ENCODE measurements at places on chromosomes 7 and 10.

- DNase-seq: no peak
These were observed 129.4 kb downstream of the SLC16A9 start for GRCh38 chr10:59580026-59580863.

GRCh38 chr7:95317546-95317945, 6.8 kb downstream of the PON1 start:
- no peak for DNase-seq

GRCh38 chr10:129754211-129755050, 209.6 kb downstream of the EBF3 start:
- no peak for DNase-seq

DNA sequence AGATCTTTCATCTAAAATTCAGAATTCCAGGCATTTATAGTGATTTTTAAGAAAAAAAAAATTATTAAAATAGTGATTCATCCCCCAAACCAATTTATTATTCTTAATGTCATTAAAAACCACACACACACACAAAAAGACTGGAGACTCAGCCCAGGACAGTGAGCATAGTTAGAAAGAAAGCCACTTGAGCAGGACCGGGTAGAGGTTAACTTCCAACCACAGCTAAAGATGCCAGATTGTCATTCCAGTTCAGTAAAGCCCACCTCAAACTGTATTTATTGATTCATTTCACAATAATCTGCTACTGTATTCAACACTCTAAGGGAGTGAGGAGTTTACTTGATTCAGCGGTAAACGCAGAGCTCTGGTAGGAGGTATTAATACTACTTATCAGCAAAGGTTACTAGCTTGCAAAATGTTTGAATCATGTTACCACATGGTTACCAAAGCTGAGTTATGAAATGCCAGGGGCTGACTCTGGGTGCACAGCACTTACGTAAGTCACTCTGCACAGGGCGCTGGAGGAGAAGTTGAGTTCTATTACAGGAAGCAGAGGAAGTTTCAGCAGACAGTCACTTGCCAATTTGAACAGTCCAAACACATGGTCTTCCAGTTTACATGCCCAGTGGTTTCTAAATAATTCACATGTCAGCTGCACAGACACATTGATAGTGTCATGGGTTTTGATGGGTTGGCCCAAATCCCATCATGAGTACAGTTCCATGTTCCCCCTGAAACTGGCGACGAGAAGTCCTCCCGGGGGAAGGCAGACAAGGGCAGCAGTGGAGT, 64.6 kb downstream of the KLF6 start:
- DNase-seq: no peak

DNA sequence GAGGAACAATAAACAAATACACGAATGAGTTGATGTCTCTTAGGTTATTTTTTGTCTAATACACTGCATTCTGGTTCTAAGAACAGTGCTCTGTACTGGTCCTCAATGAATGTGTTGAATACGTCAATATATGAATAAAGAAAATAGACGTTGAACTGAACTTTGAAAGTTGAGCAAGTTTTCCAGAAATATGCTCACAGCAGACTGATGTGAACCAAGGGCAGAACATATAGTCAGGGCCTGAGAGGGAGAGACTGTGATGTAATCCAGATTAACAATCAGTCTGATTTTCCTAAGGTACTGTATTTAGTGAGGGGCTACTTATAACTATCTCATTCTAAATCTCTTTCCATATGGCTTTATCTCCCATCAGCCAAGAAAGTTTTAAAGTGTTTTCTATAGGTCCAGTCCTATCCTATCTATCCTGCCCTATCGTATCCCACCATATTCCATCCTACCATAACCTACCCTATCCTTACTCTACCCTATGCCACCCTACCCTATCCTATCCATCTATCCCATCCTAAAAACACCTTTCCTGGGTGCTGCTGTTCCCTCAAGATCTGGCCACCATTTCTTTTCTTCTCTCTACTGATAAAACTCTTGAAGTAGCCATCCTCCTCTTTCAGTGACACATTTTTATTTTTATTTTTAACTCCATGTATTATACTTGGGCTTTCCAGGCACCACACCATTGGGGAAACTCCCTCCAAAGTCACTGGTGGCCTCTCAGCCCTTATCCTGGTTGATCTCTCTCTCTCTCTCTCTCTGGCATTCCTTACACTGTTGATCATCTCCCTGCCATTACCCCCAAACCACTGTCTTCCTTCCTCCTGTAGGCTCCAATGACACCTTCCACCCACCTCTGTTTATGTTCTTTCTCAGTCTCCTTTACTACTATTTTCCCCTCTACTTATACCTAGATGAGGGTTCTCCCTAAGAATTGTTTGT, 212.3 kb upstream of the SLC26A5 start:
- DNase-seq: no peak

DNA sequence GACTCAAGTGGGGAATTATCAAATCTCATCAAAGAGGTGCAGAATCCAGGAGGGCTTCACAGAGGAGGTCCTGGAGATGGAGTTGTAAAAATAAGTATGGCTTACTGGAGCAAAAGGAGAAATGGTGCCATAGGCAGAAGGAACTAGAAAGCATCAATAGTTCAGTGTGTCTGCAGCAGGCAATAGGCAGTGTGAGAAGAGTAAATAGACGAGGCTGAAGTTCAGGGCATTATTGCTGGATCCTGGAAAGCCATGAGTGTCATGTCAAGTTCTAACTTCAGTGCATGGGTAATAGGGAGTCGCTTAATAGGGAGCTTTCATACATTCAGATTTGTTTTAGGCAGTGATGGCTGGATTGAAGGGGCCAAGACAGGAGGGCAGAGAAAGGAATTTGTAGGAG, 39.3 kb downstream of the CYP26A1 start:
- DNase-seq: no peak

DNA sequence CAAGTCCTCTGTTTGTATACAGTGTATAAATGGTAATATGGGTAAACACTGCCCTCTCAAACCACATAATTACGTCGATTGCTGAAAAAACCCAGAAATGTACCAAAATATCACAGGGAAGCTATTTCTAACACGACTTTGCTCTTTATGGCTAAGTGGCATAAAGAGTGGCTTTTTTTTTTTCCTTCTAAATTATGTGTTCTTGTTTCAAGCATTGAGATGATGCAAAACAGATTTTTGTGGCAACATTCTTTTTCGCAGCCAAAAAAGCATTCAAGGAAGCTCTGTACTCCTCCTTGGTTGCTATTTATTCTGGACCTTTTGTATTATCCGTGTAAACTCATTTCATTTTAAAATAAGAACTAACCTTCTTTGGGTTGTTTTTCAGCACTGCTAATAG, 138.9 kb downstream of the VTI1A start:
- DNase-seq: no peak

GRCh38 chr10:33129141-33129995, 171.3 kb upstream of the ITGB1 start:
- no peak for DNase-seq

GRCh38 chr10:37095792-37096573, 29.4 kb upstream of the ANKRD30A start:
- DNase-seq: no peak

DNA sequence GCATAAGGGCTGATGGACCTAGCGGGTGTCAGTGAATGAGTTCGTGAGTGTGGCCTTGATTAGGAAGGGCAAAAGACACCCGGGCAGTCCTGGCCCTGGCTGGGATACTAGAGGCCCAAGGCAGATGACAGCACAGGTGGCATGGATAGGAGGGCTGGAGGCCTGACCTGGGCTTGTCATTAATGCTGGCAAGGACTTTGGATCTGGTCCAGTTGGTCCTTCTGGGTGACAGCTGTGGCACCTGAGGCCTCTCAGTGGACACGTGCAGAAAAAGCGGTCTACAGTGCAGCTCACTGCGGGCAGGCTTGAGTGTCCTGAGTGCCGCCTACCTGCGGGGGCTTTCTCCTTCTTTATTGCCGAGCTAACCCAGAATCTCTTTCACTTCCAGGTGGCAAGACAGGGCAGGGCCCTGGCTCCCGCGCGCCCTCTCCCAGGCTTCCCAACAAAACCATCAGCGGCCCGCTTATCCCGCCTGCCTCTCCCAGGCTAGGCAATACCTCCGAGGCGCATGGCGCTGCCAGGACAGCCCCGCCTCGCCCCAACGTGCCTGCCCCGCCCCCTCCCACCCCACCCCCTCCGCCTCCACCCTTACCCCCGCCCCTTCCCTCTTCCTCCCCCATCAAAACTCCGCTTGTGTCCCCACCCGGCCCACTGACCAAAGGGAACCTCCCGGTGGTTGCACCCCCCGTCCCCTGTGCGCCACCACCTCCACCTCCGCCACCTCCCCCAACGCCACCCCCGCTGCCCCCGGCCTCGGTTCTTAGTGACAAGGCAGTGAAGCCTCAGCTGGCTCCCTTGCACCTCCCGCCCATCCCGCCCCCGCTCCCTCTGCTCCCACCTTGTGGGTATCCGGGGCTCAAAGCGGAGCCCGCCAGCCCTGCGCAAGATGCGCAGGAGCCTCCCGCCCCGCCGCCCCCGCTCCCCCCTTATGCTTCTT, 77.4 kb downstream of the WIPF3 start:
- DNase-seq: no peak

GRCh38 chr10:11208243-11208642, 190.6 kb downstream of the CELF2 start:
- DNase-seq: no peak

DNA sequence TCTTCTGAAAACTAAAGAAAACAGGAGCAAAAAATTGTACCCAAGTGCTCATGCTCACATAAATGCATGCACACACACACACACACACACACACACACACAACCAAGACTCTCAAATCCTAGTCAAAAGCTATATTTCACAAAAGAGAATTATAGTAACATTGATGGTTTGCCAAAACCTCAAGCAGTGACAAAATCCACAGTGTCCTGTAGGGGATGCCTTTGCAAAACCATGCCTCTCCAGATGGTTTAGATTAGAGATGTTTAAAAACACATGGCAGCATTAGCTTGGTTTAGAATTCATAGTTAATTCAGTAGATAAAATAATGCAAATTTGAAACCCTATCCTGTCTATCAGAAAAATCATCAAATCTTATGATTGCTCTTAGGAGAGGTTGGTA, 232.2 kb downstream of the DYNC1I1 start:
- no peak for DNase-seq

- DNase-seq: no peak
These were observed 735 bp downstream of the JCAD start for GRCh38 chr10:30058570-30059132.
